Activated naive CD4-positive, alpha-beta T cell treated with anti-CD3 and anti-CD28 coated beads, Interleukin-2, amount 50 U/mL, for 16 hours (primary cell): ENCODE measurements at places on chromosomes 11 and 22.

DNA sequence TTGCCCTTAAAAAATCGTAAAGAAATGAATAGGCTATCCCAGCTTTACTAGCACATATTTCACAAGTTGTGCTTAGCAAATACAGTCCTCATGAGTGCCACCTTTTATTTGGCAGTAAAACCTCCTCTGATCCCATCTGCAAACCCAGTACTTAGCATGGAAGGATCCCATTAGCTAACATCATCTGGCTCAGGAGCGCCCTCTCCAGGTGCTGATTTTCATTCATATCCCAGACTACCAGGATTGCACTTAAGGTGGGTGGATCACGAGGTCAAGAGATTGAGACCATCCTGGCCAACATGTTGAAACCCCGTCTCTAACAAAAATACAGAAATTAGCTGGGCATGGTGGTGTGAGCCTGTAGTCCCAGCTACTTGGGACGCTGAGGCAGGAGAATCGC, 76.1 kb upstream of the PAX6 start:
- DNase-seq = no peak

- DNase-seq = no peak
Observed at GRCh38 chr11:123460012-123460700, 30.1 kb downstream of the GRAMD1B start.

GRCh38 chr22:28025866-28026575, 107.0 kb upstream of the PITPNB start:
- DNase-seq = no peak

GRCh38 chr11:103929170-103929903, 107.1 kb upstream of the DDI1 start:
- DNase-seq = no peak

DNA sequence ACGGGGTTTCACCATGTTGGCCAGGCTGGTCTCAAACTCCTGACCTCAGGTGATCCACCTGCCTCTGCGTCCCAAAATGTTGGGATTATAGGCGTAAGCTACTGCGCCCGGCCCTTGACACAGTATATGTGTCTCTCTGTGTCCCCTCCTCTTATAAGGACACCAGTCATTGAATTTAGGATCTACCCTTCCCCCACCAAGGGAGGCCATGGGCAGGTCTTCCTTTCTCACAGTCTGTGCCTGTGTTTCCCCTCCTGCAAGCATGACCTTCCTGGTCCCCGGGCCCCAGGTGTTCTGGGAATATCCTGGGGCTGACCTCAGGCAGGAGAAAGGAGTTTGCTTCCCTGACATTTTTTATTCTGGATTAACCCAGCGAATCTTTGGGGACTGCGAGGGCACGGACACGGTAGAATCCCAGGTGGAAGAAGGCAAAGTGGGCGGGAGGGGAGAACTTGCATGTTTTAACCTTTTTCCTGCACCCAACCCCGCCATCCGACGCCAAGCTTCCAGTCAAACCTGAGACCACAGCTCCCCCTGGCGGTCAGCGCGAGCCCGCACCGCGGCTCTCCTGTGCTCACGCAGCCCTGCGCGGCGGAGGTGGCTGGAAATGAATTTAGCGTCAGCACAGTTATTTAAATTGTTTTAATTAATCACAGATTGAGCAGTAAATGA, 42.1 kb upstream of the ISX start:
- peak; percentile 52 for DNase-seq

DNA sequence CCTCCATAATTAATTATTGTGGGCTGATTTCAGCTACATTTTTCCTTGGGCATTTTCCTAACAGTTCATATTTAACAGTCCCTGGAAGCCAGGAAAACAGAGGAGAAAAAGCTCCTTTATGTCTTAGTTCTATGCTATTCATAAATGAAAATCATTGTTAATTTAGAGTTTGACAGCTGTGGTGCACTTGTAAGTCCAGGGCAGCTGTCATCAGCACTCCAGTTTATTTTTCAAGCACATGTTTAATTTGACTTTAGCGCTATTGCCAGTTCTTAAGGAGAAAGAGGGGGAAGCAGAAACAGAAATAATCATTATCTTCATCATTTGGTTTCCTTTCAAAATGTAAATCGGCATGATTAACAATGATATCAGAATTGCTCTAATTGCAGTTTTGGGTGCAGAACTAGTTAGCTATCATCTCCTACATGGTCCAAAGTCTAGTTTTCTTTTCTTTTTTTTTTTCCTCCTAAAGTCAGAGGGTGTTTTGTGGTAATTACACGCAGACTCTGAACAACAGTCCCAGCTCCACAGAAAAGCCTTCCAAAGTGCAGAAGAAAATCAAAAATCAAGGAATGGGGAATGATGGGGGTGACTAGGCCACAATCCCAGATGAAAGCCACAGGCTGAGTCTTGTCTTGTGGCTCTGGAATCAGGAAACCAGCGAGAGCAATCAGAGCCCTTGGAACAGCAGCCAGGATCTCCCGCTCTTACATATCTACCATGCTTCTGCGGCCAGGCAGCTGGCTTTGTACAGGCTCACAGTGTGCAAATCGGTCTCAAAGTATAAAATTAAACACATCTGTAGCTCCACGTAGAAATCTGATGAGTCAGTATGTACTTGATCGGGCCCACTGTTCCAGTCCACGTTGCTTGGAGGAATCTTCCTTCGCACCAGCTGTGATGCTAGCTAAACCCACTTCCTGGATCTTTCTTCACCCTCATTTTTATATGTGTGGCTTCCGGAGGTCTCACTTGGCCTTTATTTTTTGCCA, 91.9 kb downstream of the SPON1 start:
- DNase-seq = no peak

DNA sequence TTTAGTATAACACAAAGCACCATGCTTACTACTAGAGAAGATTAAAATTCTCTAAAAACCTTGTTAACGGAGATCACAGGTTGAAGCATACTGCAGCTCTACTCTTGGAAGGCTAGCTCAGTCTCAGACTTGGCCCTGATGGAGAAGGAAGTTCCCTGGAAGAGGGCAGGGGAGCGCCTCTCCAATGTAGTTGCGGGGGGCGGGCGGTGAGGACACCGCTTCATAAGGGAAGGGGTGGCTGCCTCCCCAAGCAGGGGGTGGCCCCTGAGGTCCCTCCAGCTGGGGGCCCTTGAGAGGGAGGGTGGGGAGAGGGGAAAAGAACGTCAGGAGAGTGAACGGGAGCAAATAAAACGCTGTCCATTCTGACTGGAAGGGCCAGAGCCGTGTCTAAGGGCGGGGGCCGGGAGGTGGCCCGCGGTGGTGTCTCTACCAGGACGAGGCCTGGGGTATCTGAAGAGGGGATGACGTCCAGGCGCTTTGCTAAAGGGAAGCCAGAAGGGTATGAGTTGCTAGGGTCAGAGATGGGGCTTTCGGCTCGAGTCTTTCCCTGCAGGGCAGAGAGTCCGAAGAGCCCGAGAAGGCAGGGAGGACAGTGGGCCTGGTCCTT, 553 bp upstream of the USP47 start:
- DNase-seq = peak; percentile 30

GRCh38 chr11:37710031-37710430, 1112.0 kb upstream of the RAG2 start:
- no peak for DNase-seq

DNA sequence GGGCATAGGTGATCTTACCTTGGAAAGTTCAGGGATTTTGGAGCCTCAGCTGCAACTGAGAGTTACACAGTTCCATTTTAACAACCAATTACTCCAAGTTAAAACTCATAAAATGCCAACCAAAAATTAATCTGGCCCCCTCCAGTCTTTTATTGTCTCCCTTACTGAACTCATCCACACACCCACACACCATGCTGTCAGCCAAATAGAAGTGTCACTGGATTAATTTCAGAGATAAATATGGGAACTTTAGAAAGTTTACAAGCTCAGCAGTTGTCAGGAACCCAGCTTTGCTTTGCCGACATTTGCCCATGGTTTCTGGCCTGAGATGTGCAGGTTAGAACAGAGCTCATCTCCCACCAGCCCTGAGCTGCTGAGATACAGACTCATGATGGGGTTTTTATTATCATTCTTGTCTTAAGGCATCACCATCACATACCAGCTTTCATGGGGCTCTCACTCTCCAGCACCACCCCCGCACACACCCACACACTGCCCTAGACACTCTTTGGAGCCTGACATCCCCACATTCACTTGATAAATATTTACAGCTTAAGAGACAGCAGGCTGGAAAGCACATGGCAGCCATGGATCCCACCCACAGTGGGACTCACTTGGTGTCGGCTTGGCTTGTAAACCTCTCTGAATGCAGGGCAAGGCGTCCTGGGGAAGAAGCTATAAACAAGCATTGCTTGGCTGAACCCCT, 23.7 kb upstream of the CTR9 start:
- no peak for DNase-seq

DNA sequence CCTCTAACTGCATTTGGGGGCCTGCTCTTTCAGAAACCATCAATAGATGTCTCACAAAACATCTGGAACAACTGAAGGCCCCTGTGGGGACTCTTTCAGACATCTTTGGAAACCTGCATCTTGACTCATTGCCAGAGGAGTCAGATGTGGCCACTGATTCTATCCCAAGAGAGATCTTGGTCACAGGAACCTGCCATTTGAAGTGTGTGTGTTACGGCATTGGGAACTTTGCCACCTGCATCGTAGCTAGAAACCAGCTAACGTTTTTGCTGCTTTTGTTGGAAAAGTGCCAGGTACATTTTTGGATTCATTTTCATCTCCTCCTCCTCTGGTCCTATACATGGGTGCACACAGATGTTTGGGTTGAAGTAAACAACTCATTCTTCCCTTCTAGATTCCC, 4.3 kb downstream of the SRRD start:
- DNase-seq = no peak

DNA sequence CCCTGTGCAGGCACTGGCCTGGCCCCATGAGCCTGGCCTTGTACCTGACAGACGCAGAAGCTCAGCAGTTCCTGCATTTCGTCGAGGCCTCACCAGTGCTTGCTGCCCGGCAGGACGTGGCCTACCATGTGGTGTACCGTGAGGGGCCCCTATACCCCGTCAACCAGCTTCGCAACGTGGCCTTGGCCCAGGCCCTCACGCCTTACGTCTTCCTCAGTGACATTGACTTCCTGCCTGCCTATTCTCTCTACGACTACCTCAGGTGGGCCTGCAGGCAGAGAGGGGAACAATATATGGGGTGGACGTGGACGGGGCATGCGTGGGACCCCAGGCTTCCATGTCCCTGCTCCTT, 4.9 kb downstream of the LARGE2 start:
- DNase-seq = peak; percentile 5
